NCI-H345 (cell line): ENCODE measurements at places on chromosomes 2 and 18.

DNA sequence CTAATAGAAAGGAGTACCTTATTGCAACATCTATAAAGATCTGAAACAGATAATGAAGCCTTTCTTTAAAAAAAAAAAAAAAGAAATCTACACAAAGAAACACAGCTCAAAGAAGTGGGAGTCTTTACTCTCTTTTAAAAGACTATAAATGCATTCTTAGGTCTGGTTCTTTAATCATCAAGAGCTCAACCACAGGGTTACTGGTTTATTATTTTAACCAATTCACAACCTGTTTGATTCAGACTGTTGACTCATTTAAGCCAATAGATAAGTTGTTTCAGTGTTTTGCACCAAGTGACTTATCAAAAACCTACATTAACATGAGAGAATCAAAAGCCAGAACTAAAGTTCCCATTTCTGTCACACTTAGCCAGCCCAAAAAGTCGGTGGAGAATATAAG lies 93.1 kb downstream of the TCF4 start:
- DNase-seq, result no peak

- DNase-seq, result no peak
These were observed 45.9 kb downstream of the TGIF1 start for GRCh38 chr18:3495691-3496430.

DNA sequence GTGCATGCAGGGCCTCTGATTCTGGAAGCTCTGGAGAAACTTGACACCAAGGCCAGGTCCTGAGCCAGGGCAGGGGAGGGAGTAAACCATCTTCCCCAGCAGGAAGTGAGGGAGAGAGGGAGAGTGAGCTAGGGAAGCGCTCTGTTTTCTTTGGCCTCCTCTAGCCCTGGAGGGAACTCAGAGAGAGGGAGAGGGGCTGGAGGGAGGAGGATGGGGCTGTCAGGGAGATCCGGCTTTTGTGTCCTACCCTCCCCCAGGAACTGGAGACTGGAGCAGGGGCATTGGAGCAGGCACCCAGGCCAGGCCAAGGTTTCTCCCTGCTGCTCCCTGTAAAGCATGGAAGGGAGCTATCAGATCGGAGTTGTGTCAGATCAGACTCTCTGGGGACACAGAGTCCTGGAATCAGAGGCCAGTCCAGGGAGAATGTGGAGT lies 22.7 kb upstream of the PKDCC start:
- DNase-seq, result no peak

DNA sequence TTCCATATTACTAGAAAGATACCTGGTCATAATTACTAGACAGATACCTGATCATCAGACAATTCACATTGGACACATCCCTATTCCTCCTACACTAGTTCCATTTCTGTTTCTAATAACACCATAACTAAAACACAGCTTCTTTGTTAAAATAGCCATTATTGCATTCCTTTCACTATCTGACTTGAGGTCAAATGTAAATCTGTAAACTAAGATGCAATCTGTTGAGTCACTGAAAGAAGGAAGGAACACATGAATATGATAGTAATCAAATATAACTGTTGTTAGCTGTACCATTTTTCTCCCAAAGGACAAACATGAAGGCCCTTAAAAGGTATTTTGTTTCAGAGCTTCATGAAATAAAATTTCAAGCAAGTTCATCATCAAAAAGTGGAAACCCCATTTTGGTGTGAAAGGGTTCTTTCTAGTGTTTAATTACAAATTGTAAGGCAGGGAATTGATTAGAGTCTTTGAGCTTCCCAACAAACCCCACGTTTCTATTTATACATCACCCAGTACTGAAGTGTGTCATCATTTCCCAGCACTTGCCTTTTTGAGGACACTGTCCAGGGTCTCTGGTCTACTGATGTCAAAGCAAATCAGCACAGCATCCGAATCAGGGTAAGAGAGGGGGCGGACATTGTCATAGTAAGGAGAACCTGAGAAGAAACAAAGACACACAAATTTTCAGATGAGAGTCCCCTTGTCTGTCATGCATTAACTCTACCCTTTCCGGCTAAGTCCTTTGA lies 13.0 kb downstream of the RND3 start:
- no peak for DNase-seq

- peak; percentile 73 for DNase-seq
These were observed 687.3 kb downstream of the NRXN1 start for GRCh38 chr2:50344509-50345106.

- no peak for DNase-seq
These were observed 20.7 kb downstream of the SLC4A3 start for GRCh38 chr2:219648176-219648575.

DNA sequence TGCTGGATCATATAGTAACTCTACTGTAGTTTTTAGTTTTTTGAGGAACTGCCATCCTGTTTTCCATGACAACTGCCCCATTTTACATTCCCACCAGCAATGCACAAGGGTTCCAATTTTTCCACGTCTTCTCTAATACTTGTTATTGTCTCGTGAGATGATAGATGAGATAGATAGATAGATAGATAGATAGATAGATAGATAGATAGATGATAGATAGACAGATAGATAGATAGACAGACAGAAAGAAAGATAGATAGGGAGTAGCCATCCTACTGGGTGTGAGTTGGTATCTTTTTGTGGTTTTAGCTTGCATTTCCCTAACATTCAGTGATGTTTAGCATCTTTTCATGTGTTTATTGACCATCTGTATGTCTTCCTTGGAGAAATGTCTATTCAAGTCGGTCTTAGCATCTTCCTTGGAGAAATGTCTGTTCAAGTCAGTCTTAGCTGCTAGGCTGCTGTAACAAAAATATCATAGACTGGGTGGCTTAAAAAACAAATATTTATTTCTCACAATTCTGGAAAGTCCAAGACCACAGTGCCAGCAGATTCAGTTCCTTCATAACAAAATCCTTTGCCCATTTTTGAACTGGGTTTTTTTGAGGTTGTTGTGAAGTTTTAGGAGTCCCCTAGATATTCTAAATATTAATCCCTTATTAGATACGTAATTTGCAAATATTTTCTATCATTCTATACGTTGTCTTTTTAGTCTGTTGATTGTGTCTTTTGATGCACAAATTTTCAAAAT lies 98.5 kb downstream of the BIN1 start:
- DNase-seq, result no peak

DNA sequence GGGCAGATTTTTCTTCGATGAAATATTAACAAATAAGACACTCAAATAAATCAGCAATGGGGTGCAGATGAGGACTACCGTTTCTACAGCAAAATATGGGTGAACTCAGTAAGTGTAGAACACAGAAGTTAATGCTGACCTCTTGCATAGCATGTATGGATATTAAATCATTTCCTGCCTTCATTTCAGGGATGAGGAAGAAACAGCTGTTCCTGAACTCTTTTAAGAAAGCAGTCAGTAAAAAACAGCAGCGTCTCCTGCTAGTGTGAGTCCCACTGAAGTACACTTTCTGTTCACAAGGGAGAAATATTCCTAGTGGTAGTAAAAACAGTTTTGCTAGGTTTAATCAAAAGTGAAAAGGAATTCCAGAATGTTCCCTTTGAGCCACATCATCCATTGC lies 379.0 kb downstream of the ZEB2 start:
- DNase-seq, result no peak

GRCh38 chr2:47301277-47301618 lies 101.7 kb upstream of the MSH2 start:
- no peak for DNase-seq

- DNase-seq, result no peak
These were observed 104.0 kb downstream of the KCNE4 start for GRCh38 chr2:223155956-223156355.

DNA sequence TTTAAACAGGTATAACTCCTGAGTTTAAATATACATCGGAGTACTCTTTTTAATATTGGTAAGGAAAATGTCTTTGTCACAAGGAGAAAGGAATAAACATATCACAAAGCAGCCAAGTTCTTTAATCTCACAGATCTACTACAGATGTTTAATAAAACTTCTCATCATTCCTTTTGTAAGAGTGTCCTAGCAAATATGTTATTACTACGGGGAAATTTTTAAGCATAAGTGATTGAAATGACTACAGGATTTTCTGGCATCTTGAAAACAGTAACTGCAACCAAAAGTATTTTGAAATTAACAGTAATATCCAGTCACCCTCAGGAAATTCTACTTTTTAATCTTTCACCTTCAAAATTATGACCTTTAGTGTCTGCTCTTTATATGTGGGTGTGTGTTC lies 403.1 kb downstream of the IRS1 start:
- DNase-seq, result no peak

DNA sequence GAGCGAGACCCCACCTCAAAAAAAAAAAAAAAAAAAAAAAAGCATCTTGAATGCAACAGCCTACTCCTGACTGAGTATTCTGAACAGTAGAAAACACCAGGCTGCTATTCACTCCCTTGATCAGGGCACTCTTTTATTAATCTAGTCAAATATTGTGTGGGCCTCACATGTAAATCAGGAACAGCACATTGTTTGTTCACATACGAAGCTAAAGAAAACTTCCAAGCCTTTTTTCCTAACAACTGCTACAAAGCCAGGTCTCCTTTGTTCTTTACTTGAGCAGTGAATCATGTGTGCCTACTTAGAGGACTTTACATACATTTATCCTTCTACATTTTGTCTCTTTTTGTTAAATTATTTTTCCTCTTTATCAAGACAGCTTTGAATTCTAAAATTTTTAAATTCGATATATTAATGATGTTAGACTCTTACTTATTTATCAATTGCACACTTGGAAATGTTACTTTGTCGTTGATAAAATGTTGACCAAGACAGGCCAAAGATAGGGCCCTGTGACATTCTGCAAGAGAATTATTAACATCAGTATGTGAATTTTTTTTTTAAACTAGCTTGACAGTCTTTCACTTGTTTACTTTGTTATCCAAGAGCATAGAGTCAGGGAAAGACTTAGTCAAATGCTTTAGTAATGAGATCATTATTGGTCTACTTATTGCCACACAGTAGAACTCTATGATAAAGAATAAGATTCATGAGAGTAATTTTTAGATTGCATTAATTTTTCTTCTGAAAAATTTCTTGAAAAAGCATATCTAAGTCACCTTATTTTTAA lies 13.2 kb downstream of the SPATS2L start:
- DNase-seq, result no peak

- DNase-seq, result no peak
These were observed 246.6 kb upstream of the REG3G start for GRCh38 chr2:78778756-78779510.

DNA sequence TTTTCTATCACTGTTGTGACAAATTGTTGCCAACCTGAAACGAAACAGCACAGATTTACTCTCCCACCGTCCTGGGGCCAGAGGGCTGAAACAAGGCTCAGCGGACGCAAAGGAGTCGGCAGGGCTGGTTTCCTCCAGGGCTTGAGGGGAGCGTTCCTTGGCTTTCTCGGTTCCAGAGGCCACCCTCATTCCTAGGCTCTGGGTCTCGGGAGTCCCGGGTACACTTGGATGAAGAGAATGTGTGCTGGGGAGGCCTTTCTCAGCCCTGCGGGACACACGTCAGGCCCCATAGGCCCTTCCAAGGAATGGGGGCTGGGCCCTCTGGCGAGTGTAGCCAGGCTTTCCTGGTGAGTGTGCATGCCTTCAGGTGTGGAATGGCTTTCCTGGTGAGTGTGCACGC lies 287.3 kb upstream of the HS6ST1 start:
- no peak for DNase-seq

DNA sequence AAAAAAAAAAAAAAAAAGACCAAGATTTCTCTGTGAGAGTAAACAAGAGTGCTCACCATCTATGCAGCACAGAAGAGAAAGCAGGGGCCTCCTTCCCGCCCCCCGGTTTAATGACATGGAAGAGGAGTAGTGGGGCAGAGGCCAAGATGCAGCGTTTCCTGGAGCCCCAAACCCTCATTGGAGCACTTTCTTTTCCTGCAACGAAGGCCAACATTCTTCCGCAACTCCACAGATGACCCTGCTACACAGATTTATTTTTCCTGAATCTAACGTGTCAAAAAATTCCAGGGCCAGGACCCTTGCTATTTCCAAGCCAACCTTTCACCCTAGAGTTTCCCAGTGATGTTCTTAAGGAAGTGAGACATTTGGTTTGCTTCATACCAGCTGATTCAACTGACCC lies 189.6 kb downstream of the MIB1 start:
- DNase-seq, result no peak

GRCh38 chr18:63975628-63976027 lies 5.7 kb downstream of the SERPINB8 start:
- DNase-seq, result no peak

GRCh38 chr2:170554278-170554955 lies 160.7 kb upstream of the SP5 start:
- DNase-seq, result no peak

GRCh38 chr18:12405066-12405465 lies 2.7 kb upstream of the PRELID3A start:
- DNase-seq, result no peak

DNA sequence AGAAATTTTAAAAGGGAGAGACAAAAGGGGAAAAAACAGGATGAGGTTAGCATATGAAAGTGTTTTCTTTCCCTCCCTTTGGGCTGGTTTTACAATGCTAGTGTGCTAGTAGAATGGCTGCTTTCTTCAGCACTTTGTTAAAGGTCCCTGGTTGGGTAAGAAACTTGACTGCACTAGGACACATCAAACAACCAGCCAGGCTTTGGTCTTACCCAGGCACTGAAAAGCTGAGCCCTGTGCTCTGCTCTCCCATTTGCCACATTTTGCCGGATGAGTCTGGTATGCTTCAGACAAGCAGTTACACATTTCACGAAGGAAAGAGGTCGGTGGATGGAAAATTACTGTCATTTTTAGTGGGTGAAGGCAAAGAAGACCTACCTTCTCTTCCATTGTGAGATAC lies 242.0 kb downstream of the DPP10 start:
- DNase-seq, result no peak

DNA sequence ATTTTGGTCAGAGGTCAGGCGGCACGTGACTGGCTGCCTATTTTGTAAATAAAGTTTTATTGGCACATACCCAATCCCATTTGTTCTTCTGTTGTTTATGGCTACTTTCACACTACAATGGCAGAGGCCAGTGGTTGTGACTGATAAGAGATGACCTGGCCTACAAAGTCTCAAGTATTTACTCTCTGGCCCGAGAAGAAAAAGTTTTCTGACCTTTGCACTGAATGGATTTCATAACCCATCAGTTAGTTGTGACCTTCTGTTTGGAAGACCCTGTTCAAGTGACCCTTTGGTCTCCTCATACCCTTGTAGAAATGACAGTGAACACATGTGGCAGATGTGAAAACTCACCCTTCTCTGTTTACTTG lies 121.4 kb upstream of the MGAT5 start:
- no peak for DNase-seq

DNA sequence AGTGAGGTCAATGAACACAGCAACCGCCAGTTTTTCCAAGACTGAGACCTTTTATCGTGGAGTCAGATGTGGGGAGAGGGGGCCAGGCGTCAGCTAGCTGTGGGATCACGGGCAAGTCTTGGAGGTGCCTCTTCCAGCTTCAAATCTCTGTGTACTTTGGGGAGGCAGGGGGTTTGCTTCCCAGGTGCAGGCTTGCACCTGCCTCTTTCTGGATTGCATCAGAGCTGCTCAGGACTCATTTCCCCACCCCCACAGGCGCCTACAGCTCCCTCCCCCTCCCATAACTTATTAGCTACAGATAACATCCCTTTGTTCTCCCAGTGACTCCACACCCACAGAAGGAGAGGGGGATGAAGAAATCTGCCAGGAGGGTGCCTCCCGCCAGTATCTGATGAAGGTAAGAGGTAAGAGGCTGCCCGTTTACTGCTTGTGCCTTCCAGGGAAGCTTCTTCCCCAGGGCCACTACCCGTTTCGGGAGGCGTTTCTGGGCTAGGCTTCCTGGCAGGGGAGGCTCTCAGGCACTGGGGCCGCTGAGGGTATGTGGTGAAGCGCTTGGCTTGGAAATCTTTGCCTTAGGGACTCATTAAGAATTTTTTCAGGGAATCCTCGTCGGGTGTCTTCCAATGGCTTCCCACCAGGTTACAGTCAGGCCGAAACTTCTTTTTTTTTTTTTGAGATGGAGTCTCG lies 18.8 kb upstream of the MRPL33 start:
- peak; percentile 84 for DNase-seq

GRCh38 chr18:24677011-24677410 lies 216.6 kb downstream of the HRH4 start:
- no peak for DNase-seq
